Mucosa of gallbladder (tissue), 1 donor: ENCODE measurements at places on chromosomes 16 and 17.

- DNase-seq = no peak
These were observed 595.4 kb downstream of the MAF start for GRCh38 chr16:79005096-79005495.

- DNase-seq = no peak
These were observed 71.8 kb downstream of the IRX5 start for GRCh38 chr16:55002419-55002818.

DNA sequence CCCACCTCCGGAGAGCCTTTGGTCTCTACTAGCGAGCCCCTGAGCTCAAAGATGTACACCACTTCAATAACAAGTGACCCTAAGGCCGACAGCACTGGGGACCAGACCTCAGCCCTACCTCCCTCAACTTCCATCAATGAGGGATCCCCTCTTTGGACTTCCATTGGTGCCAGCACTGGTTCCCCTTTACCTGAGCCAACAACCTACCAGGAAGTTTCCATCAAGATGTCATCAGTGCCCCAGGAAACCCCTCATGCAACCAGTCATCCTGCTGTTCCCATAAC is 702 bp downstream of the SPN start:
- no peak for DNase-seq

GRCh38 chr16:16857012-16857411 is 478.1 kb downstream of the NPIPA7 start:
- no peak for DNase-seq

- DNase-seq = no peak
These were observed 213.8 kb upstream of the RPL38 start for GRCh38 chr17:73989671-73990070.

DNA sequence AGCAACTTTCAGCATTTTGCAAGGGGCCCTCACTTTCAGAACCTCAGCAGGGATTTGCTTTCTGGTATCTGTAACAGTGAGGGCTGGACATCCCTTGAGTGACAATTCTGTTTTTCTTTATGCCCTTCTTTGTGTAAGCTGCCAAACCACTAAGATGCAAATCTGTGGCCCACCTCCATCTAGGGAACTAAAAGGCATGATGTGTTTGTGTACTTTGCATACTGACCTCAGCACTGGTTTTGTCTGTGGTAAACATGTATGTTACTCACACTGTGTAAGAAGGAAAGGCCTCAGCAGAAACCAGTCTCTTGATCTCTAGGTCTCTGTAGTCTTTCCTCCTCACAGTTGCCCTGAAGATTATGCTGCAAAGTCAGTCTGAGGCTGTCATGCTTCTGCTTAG is 396.6 kb upstream of the DYNLRB2 start:
- no peak for DNase-seq

GRCh38 chr17:74118504-74118903 is 85.0 kb upstream of the RPL38 start:
- no peak for DNase-seq

DNA sequence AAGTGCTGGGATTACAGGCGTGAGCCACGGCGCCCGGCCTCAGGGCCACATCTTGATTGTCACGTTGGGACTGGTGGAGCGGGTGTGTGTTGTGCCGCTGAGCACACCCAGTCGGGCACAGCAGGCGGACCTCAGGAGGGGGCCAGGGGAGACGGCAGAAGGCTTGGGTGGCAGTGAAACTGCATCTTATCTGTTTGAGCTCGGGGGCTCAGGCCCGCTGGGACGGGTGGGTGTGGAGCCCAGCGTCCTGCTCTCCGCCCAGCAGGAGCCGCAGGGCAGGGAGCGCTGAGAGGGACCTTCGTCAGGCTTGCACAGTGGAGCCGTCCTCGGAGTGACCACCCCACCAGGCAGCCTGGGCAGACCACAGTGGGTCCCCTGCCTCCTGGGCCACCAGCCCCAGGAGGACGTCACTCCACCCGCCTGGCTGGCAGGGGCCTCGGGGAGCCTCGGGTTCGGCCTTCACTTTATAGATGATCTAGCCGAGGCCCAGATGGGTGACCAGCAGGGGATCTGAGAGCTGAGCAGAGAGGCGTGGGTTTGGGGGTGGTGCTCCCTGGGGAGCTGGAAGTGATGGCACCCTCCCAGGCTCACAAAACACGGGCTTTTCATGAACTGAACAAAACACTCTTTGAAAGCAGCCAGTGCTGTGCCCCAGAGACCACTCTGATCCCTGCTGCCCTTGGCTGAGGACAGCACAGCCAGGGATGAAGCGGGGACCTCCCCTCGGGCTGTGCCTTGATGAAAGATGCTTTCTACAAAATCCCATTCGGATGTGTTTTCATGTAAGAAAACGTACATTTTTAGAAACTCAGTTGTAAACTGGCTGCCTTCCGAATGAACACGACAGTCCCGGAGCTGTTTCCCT is 181.1 kb downstream of the SEC14L1 start:
- DNase-seq = no peak

GRCh38 chr17:77437017-77437416 is 296.2 kb downstream of the SEC14L1 start:
- no peak for DNase-seq

DNA sequence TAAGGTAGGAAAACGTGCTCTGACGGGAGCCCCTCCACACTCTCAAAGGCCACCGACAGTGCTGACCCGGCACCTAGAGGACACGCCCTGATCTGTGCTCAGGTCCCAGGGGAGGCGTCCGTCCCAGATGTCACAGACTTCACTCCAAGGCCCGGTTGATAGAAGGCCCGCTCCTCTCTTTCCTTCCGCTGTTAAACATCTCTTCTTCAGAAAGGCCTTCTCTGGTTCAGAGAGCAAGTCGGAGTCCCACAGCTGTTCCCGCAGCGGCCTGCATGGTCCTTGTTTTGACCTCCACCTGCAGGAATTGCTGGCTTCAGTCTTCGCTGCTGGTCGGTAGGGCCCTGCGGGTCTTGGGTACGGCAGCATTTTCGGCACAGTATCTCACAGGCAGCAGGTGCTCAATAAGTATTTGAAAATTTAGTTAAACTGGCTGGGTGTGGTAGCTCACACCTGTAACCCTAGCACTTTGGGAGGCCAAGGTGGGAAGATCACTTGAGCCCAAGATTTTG is 88.5 kb downstream of the MRC2 start:
- DNase-seq = no peak

- DNase-seq = no peak
These were observed 2.3 kb downstream of the RND2 start for GRCh38 chr17:43027091-43028032.

- no peak for DNase-seq
These were observed 5.1 kb downstream of the BAHCC1 start for GRCh38 chr17:81400154-81400977.

DNA sequence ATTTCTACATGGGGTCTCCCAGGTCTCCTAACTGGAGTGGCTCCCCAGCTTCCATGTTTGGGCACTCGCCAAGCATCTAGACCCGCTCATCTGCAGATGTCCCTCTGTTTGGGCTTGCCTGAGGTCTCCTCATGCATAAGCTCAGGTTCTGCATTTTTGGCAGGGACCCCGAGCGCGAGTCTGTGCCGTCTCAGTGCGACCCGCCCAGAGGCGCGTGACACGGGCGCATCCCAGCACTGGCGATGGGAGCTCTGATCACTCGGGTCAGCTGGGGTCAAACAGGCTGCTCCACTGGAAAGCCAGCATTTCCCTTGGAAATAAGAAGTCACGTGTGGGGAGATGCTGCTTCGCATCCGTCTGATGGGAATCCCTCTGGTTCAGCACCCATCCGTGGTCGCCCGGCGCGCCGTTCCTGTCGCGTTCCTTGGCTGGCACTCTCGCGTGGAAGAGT is 56.9 kb upstream of the FASN start:
- DNase-seq = no peak

- no peak for DNase-seq
These were observed 6.7 kb upstream of the NUDT16L1 start for GRCh38 chr16:4686497-4687210.

- DNase-seq = no peak
These were observed 76.3 kb upstream of the AXIN2 start for GRCh38 chr17:65637786-65638185.

GRCh38 chr16:84350685-84351400 is 17.5 kb upstream of the ATP2C2 start:
- DNase-seq = no peak

DNA sequence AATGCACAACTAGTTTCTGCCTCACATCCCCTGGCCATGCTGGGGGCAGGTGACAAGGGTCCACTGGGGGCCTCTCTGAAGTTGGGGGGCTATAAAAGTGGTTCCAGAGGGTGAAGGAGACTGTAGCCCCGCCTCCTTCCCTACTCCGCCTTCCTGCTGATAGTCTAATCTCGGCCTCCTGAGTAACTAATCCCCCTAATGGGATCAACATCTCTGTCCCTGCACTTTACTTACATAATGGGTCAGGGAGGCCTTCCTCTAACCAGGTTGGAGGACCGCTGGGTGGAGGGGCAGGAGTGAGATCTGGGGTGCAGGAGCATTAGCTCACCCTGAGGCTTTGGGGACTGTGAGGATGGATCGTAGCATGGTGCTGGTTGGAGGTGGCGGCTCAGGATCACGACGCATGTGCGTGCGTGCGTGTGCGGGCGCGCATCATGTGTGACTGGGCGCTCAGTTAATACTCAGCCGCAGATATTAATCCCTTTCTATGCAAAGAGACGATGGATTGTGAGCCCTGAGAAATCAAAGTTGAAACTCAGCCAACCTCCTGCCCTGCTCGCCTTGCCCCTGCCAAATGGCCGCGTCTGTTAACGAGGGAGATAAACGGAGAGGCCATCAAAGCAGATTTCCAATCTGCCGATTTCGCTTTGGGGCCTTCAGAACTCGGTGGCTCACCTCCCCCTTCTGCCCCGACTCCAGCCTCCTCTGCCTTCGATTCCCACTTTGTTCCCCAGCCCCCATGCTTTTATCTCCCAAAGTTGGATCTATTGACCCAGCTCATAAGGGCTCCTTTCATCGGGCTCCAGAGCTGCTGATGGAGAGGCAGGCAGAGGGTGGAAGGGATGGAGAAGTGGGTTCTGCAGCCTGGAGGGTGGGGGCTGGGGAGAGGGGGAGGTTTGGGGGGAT is 107.3 kb downstream of the SDK2 start:
- DNase-seq = no peak

- DNase-seq = no peak
These were observed 44.8 kb downstream of the TRARG1 start for GRCh38 chr17:1324201-1324771.

- DNase-seq = no peak
These were observed 6.8 kb downstream of the CCL7 start for GRCh38 chr17:34276826-34277225.

GRCh38 chr17:72604518-72604917 is 483.7 kb downstream of the SOX9 start:
- no peak for DNase-seq

GRCh38 chr16:76194616-76195015 is 82.6 kb upstream of the CNTNAP4 start:
- no peak for DNase-seq

- no peak for DNase-seq
These were observed 81.6 kb downstream of the DNAH17 start for GRCh38 chr17:78495634-78496033.

DNA sequence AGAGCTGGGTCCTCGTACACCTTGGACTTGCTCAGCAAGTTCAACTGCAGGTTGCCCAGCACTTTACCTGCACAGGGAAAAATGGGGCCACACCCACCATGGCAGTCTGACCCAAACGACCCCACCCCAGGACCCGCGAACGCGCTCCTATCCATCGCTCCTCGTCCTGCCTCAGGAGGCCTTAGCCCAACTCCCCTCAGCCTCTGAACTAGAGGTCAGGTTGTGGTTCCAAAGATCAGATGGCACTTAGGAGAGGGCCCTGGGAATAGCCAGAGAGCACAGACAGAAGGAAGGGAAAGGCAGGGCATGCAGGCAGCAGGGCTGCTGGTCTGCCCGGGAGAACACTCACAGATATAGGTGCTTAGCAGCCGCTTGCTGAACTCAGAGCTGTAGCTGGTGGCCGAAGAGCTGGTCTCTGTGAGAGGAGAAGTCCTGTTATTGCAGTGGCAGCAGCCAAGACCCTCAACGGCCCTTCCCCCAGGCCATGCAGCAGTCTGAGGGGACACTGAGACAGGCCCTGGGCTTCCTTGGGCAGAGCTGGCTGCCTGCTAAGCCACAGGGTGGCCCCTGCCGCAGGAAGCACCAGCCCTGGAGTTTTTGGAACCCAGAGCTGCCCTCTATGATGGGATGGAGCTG is 6.9 kb downstream of the ZACN start:
- no peak for DNase-seq

DNA sequence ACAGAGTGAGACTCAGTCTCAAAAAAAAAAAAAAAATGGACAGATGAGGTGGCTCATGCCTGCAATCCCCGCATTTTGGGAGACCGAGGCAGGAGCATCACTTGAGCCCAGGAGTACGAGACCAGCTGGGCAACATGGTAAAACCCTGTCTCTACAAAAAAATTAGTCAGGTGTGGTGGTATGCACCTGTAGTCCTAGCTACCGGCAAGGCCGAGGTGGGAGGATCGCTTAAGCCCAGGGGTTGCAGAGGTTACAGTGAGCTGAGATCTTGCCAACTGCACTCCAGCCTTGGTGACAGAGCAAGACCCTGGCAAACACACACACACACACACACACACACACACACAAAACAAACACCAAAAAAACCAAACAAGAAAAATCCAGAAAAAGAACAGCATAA is 7.7 kb upstream of the ENGASE start:
- DNase-seq = no peak

DNA sequence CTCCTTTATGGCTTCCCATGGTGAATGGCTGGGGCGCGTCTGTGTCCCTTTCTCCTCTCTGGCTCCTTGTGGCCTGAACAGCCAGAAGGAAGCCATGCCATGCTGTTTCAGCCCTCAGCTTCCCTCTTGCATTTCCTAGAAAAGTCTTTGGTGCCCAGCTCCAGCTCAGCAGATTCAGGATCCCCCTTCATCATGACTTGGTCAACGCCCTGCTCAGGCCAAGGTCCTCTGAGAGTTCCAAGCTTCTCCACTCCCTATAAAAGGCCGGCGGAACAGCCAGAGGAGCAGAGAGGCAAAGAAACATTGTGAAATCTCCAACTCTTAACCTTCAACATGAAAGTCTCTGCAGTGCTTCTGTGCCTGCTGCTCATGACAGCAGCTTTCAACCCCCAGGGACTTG is at the start of gene CCL13:
TSS of gene CCL13 (plus strand) at position 287 of the 400 bp plus-strand sequence. CDS start at position 334, 47 bp downstream.
- no peak for DNase-seq
